Upper lobe of right lung (tissue), 1 donor: ENCODE measurements at places on chromosomes 13 and 19. TPM values are rescaled to one million over a fixed set of nuclear protein-coding genes. Genes with fewer than 3 reads are reported as not detected.

- no peaks in the 10 kb centered on the region for H3K27me3 ChIP-seq
- no peak overlapping the region for H3K4me3 ChIP-seq
- H3K36me3 ChIP-seq = no peaks in the 10 kb centered on the region
- no peak overlapping the region for H3K27ac ChIP-seq
Measured at GRCh38 chr19:42508892-42509444, 19.3 kb downstream of the CEACAM1 start.

DNA sequence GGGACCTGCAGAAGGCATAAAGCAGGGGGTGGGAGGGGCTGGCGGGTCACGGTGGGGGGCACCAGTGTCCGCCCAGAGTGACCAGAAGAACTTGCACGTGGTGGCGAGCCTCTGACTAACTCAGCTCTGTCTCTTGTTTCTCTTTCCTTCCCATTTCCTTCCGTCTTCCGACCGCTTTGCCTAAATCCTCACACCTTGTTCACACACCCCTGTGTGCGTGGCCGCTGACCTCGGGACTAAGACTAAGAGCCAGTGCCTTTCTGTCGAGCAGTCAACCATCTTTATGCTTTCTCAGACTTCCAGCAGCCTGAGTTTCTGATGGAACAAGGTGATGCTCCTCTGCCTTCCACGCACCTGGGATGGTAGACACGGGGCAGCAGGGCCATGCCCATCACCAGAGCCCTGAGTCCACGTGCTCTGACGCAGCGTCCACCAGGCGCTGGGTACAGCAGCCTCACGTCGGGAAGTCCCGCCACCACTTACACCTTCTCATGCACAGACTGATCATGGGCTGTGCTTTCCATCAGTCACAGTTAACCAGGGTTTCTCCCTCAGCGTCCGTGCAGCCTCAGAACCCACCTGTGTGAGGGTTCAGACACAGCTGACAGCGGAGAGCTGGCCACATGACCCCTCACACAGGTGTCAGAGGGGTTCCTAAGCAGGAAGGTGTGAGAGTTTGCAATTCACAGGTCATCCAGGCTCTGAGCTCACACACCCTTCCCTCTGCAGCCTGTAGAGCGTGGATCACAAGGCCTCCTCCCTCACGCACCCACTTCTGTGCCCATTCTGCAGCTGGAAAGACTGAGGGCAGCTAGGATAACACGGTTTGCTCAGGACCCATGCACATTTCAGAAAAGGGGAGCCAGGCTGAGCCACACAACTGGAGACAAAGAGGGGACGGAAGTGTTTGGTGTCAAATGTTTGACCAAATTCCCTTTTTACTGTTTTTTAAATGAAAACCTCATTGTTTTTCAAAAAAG is 90.7 kb upstream of the MCF2L start:
- no peak overlapping the region for H3K27ac ChIP-seq
- H3K4me1 ChIP-seq = no peaks in the 10 kb centered on the region
- no peak for DNase-seq
- no peak overlapping the region for H3K4me3 ChIP-seq

- no peaks in the 10 kb centered on the region for H3K36me3 ChIP-seq
- no peaks in the 10 kb centered on the region for H3K27me3 ChIP-seq
- peak overlapping the region; percentile 45 for H3K27ac ChIP-seq
- no peak for DNase-seq
- peaks cover 11% of the 10 kb centered on the region for H3K4me1 ChIP-seq
Measured at GRCh38 chr13:30712536-30713532, 22.5 kb upstream of the ALOX5AP start.

DNA sequence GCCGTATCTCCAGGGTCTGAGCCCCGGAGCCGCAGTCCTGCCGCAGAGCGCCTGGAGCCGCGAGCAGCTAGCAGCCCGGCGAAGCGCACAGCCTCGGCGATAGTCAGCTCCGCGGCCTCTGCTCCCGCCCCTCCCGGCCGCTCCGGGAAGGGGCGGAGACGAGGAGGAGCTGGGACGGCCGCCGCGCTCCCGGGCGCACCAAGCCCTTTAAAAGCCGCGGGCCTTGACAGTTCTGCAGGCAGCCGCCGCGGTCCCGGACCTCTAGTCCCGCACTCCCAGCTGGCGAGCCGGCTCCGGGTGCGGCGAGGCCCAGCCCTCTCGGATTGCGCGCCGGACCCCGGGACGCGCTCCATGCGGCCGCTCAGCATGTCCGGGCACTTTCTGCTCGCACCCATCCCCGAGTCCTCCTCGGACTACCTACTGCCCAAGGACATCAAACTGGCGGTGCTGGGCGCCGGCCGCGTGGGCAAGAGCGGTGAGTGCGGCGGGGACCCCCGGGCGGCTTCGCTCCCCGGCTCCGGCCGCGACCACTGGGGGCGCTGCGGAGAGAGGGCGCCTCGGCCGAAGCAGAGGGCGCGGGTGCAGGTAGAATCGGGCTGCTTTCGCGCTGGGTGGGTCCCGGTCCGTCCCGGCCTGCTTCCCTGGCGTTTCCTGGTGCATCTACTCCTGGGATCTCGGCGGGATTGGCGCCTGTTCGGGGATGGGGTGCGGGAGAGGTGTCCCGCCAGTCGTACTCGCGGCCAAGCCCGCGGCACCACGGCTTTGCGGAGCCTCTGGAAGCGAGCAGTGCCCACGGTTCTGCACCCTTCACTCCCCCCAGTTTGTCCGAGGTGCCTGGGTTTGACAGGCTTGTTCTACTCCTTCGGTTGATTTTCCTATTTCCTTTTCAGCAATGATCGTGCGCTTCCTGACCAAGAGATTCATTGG is at the start of gene RASL11A:
RASL11A (plus strand) TSS at position 237 of the 927 bp plus-strand sequence; CDS start at position 352, 115 bp downstream.
- H3K36me3 ChIP-seq = peaks cover 6% of the 10 kb centered on the region
- H3K27ac ChIP-seq = peak within 1 kb of the TSS; percentile 86
- peak; percentile 94 for DNase-seq

DNA sequence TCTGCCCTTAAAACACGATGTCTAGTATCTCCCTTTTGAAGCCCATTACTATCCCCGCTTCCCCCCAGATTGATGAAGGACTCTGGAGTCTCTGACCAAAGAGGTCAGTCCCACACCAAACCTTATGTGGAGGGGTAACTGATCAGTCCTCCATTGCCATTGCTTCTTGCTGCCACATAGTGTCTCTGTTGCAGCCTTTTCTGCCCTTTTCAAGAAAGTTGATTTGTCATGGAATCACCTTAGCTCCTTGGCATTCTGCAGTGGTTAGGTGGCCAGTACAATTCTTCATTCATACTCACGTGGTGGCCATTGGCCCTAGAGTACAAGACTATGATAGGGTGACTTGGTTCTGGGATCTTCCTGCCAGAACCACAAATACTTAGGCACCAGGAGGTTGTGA is 8.4 kb upstream of the HTR2A start:
- no peak overlapping the region for H3K4me3 ChIP-seq
- H3K27me3 ChIP-seq = no peaks in the 10 kb centered on the region
- H3K36me3 ChIP-seq = no peaks in the 10 kb centered on the region
- no peak for DNase-seq
- no peak overlapping the region for H3K27ac ChIP-seq

DNA sequence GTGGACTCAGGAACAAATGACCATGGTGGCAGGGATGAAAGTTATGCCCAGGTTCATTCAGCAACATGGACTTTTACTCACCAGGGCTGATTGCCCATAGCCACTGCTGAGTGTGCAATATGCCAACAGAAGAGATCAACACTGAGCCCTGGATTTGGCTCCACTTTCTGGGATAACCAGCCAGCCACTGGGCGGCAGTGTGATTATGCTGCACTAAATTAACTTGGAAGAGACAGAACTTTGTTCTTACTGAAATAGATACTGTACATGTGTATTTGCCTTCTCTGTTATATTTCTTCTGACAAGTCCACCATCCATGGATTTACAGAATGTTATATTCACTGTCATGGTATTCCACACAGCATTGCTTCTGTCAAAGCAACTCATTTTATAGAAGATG is 257.4 kb downstream of the TDRD3 start:
- no peaks in the 10 kb centered on the region for H3K27me3 ChIP-seq
- H3K4me3 ChIP-seq = no peak overlapping the region
- H3K27ac ChIP-seq = no peak overlapping the region
- H3K4me1 ChIP-seq = no peaks in the 10 kb centered on the region

- no peaks in the 10 kb centered on the region for H3K27me3 ChIP-seq
- H3K36me3 ChIP-seq = peaks cover 92% of the 10 kb centered on the region
- no peaks in the 10 kb centered on the region for H3K4me1 ChIP-seq
- no peak overlapping the region for H3K4me3 ChIP-seq
- no peak overlapping the region for H3K27ac ChIP-seq
Measured at GRCh38 chr19:7934766-7935165, 8.7 kb downstream of the TIMM44 start.

- H3K27me3 ChIP-seq = no peaks in the 10 kb centered on the region
- no peak overlapping the region for H3K4me3 ChIP-seq
- H3K4me1 ChIP-seq = peaks cover 9% of the 10 kb centered on the region
- H3K36me3 ChIP-seq = no peaks in the 10 kb centered on the region
Measured at GRCh38 chr13:33307843-33308242, 22.3 kb upstream of the STARD13 start.

DNA sequence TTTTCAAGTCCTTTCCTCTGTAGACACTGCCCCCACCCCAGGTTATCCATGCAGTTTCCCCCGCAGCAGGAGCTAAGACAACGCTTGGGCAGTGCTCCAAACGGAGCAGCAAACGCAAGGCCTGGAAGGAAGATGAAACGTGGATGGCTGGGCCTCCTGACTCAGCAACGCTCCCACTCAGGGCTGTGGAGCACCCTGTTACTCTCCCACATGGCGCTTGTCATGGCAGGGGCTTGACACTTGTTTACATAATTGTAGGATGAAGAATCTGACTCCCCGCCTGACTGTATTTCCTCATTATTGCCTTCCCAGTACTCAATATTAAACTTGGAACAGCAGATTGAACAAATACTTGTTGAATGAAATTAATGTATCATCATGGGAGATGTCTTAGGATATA is 799 bp upstream of the C1QTNF9B start:
- peaks cover 11% of the 10 kb centered on the region for H3K27me3 ChIP-seq
- H3K27ac ChIP-seq = no peak overlapping the region
- no peaks in the 10 kb centered on the region for H3K36me3 ChIP-seq
- no peak overlapping the region for H3K4me3 ChIP-seq

DNA sequence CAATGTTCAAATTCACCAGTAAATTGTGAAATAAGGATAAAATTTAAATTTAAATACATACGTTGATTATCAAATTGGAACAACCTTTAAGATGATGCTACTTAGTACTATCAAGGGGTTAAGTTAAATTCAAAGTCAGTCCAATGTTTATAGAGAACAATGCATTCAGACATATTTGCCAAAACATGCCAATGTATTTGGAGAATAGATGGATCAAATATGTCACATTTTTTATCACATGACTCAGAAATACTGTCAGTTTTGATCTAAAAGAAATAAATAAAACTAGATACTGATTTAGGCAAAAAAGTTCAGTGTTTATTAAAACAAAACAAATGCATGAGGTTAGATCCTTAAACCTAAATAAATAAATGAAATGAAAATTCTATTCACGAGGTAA is 281.2 kb downstream of the SLITRK5 start:
- H3K27ac ChIP-seq = no peak overlapping the region
- no peak for DNase-seq
- H3K36me3 ChIP-seq = no peaks in the 10 kb centered on the region
- no peak overlapping the region for H3K4me3 ChIP-seq
- no peaks in the 10 kb centered on the region for H3K4me1 ChIP-seq

- no peaks in the 10 kb centered on the region for H3K27me3 ChIP-seq
- H3K4me1 ChIP-seq = peaks cover 12% of the 10 kb centered on the region
- H3K27ac ChIP-seq = no peak overlapping the region
- H3K4me3 ChIP-seq = no peak overlapping the region
Measured at GRCh38 chr13:26979334-26979733, 192.3 kb downstream of the USP12 start.

DNA sequence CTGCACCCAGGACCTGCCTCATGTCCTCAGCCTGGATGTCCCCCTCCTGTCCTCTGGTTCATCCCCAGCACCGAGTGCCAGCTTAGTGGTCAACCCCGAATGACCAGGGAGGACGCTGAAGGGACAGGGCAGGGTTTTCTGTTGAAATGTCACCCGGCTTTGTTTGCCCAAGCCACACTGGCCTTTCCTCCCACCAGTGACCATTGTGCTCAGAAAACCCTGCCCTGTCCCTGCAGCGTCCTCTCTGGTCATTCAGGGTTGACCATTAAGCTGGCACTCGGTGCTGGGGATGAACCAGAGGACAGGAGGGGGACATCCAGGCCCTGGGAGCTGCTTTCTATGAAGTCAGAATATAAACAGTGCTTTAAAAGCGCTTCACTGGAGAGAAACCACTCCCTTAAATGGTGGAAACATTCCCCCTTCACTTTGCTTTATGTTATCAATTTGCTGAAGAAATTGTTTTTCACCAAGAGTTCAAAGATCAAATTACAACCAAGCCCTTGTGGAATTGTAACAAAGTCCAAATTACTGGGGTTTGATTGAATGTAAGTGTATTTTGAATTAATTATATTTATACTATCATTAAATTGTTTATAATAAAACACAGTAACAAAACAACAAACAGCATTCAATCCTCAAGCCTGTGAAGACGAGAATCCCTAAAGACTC is 21.4 kb downstream of the CARS2 start:
- H3K4me3 ChIP-seq = no peak overlapping the region
- peaks cover 85% of the 10 kb centered on the region for H3K36me3 ChIP-seq
- DNase-seq = no peak
- no peak overlapping the region for H3K27ac ChIP-seq

GRCh38 chr19:50648659-50649058 is 586 bp upstream of the C19orf81 start:
- H3K27me3 ChIP-seq = peaks cover 40% of the 10 kb centered on the region
- no peaks in the 10 kb centered on the region for H3K36me3 ChIP-seq
- no peaks in the 10 kb centered on the region for H3K4me1 ChIP-seq
- H3K27ac ChIP-seq = no peak overlapping the region
- no peak overlapping the region for H3K4me3 ChIP-seq

DNA sequence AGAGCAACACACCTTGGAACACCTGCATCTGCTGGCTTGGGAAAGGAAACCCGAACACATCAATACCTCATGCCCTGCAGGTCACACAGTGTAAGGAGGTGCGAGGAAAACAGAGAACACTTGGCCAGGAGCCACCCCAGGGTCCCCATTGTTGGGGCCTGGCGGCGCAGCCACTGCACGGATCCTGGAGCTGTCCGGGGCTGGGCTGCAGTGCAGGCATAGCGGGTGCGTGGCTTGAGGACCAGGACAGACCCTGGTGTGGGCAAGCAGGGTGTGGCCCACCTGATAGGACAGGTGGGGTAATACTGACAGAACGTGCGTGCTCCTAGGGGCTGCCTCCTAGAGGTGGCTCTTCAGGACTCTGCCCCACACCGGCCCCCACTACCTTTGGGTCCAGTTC is 16.8 kb upstream of the TMEM160 start:
- H3K4me1 ChIP-seq = no peaks in the 10 kb centered on the region
- H3K4me3 ChIP-seq = no peak overlapping the region
- H3K27ac ChIP-seq = no peak overlapping the region
- H3K27me3 ChIP-seq = no peaks in the 10 kb centered on the region
- DNase-seq = no peak

Gene KLK1
- total RNA-seq = 1.7 TPM

Gene IL27RA
- 16.2 TPM for total RNA-seq

Gene SHISA2
- total RNA-seq = 26.3 TPM

Gene LMTK3
- total RNA-seq = 7.1 TPM

Gene TMEM145
- 0.35 TPM for total RNA-seq

Gene FAM124A
- 3.9 TPM for total RNA-seq

Gene PEG3
- total RNA-seq = 5.7 TPM

Gene MAST1
- not detected for total RNA-seq
